Activated CD4-positive, CD25-positive, alpha-beta regulatory T cell (primary cell): ENCODE measurements at places on chromosomes 16 and 17.

DNA sequence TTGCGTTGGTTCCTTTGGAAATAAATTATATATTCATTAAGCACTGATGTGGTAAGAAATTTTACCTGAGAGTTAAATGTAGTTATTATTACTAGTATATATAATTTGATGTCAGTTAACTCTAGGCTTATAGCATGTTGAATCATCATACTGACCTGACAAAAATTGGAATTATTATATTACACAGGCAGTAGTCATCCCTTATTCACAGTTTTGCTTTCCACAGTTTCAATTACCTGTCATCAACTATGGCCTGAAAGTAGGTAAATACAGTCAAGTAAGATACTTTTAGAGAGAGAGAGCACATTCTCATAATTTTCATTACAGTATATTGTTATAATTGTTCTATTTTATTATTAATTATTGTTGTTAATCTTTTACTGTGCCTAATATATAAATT lies 1074.7 kb downstream of the CDH11 start:
- no peak for DNase-seq

DNA sequence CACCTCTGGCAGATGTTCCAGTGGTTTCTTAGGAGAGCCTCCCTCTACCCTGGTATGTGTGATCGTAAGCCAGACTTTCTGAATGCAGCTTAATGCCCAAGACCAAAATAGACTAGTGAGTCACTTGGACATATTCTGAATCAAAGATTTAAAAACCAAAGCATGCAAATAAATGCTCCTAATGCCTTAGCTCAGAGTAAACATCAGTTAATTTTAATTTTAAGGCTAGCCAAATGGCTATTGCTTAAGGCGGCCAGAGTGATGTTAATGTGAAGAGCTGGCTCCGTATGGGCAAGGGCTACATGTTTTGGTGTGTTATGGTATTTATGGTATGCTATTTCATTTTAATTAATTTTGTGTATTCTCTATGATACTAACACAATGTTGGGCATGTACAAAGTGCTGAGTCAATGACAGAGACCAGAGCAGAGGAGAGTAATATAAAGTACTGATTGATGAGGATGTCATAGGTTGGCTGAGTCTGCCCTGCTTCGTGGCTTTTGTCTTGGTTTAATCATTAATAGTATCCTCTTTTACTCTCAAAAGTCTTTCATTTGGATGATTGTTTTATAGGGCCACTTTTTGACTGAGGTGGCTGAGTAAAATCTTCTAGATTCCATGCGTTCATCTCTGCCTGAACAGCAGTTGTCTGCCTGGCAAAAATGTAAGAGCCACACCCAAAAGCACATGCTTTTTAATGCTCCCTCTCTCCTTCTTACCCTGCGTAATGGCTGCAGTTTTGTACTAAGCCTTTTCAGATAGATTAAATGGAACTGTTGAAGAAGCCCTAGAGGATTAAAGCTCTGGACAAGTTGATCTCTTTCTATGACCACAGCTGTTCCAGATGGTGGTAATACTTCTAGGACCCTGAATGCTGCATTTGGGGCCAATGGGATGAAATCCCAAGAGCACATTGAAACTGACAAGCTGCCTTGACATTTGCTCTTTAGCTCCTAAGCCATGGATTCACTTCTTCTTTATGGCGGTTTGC lies 59.6 kb downstream of the MAP2K6 start:
- no peak for DNase-seq

DNA sequence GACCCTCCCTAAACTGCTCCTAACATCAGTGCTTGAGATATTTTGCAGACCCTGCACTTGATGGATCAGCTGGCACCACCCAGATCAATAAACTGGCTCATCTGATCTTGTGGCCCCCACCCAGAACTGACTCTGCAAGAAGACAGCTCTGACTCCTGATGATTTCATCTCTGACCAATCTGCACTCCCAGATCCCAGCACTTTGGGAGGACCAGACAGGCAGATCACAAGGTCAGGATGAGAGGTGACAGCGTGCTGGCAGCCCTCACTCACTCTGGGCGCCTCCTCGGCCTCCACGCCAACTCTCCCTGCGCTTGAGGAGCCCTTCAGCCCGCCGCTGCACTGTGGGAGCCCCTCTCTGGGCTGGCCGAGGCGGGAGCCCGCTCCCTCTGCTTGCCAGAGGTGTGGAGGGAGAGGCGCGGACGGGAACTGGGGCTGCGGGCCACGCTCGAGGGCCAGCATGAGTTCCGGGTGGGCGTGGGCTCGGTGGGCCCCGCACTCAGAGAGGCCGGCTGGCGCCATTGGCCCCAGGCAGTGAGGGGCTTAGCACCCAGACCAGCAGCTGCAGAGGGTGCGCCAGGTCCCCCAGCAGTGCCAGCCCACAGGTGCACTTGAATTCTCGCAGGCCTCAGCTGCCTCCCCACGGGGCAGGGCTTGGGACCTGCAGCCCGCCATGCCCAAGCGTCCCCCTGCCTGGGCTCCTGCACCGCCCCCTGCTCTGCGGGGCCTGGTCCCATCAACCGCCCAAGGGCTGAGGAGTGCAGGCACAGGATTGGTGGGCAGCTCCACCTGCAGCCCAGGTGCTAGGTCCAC lies 2.4 kb upstream of the C16orf54 start:
- no peak for DNase-seq

GRCh38 chr17:77391668-77392375 lies 251.1 kb downstream of the SEC14L1 start:
- DNase-seq: no peak

DNA sequence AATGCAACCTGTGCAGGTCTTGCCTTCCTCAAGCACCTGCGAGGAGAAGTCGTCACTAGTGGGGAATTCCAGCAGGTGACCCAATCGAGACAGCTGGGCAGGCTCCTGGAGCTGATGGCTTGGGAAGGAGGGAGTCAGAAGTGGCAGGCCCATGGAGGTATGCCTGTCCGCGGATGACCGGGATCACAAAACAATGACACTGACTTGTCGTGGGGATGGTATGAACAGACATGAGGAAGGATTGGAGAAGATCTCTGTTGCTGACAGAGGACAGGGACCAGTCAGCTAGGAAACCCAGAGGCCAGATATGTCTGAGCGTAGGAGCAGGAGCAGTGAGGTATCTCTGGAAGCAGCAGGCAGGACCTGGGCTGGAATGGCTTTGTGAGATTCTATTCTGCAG lies 233.3 kb downstream of the SOX9 start:
- DNase-seq: no peak

GRCh38 chr16:51152691-51153576 lies 1.9 kb upstream of the SALL1 start:
- no peak for DNase-seq

DNA sequence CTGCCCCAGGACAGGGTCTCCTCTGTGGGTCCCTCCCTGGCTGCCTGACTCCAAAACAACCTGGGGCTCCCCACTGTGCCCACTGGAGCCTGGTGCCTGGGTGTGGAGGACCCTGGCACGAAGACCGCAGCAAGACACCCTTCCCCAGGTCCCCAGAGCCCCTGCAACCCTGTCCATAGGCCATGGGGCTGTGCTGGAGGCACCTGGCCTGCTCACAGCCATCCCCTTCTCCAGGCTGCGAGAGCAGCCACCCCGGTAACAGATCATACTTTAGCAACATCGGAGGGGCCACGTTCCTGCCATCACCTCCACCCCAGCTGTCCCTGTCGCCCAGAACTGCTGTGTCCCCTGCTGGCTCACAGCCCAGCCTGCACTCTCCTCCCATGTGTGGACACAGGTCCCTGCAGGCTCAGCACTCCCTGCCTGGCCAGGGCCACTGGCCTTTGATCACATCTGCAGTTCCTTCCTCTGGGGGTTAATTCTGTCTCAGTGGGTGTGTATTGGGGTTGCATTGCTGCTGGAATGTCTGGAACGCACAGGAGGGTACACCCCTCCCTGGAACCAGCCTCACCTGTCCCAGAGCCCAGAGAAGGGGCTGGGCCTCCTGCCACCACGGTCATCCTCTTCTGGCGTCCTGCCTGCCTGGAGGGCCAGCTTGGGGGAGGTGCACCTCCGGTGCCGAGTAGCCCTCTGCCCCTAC lies 12.2 kb downstream of the PPL start:
- DNase-seq: no peak

GRCh38 chr16:27390151-27390550 lies 11.8 kb upstream of the IL21R start:
- DNase-seq: no peak

DNA sequence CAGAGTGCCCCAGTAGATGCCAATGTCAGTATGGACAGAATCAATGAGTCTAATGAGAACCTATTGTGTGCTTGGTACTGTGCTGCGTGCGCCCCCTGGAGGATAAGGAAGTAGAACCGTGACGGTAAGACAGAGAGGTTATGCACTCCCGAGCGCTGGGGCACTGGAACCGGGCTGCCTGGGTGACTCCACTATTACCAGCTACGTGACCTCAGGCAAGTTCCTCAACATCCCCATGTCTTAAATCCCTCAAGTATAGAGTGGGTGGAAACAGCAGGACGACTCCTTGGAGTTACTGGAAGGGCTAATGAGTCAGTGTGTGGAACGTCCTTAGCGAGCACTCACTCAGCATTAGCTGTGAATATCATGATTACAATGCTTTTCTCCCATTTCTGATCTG lies 16.2 kb downstream of the CHST4 start:
- DNase-seq: peak; percentile 17

DNA sequence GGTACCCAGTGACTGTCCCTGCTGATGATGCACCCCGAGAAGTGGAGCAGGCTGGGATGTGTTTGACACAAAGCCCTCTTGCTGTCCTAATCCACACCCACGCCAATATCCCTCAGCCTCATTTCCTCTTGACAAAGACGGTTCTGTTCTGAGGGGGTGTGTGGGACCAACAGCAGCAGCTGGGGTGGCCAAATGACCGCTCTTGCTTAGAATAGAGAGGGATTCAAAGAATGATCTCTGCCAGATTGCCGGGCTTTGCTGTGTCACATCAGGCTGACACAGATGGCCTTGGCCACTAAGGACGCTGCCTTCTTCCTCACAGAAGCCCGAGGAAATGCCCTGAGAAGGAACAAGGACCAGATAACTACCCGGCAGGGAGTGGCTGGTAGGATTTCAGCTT lies 250.7 kb downstream of the NTN1 start:
- DNase-seq: no peak

- no peak for DNase-seq
Measured at GRCh38 chr16:10660950-10661635, 33.6 kb downstream of the TEKT5 start.

DNA sequence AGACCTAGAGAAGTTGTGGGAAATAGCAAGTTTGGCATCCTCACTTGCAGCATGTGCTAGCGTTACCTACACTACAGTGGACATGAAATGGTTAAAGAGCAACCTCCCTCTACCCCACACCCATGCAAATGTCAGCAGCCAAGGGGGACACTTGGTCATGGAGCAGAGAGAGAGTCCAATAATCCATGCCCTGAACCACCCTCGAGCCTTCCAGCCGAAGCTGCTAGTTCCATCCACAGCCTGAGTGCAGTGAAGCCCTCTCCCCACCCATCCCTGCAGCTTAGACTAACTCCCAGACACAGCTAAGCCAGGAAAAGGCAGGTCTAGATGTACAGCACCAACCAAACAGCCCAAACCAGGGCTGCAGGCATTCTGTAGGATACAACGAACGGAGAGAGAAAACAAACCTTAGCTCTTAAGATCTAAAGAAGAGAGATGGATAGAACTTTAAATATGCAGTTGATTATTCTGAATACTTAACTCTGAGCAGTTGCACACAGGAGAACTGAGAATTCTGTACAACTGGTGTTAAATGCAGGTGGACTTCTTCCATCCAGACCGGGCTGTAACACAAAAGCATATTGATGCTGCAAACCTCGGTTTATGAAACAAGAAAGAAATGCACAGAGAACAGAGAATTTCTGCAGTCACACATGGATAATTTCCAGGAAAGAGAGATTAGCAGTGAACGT lies 93.8 kb downstream of the SALL1 start:
- DNase-seq: no peak

DNA sequence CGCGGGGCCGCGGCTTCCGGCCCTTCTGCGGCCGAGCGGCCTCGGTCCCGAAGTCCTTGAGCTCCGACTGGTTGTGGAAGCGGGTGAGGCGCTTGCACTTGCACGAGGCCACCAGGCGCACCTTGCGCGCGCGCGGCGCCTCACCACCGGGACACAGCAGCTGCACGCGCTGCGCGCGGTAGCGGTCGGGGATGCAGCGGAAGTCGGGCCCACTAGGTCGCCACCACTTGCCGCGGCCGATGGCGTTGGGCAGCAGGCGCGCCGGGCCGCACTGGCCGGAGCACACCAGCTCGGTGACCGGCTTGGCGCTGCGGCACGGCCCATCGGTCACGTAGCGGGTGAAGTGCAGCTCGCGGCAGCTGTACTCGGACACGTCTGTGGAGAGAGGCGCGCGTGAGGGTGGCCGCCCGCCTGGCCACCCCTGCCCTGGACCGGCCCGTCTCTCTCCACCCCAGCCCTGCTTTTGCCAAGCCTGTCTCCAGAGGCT lies 3.2 kb downstream of the SOST start:
- DNase-seq: no peak

DNA sequence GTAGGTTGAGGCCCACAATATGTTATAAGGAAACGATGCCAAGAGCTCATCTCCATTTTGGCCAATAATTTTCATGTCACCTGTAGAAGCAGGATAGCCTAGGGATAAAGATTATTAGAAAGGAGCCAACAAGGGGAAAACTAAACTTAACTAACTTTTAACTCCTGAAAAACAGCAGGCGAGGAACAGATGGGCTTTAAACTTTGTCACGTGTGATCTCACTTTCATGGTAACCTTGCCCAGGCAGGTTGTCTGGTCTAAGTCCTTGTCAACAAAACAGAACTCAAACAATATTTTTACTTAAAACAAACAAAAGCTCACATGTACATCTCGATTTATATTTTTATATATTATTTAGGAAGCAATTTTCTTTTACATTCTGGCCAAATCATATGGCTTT lies 1672.0 kb downstream of the TP53TG3F start:
- no peak for DNase-seq

DNA sequence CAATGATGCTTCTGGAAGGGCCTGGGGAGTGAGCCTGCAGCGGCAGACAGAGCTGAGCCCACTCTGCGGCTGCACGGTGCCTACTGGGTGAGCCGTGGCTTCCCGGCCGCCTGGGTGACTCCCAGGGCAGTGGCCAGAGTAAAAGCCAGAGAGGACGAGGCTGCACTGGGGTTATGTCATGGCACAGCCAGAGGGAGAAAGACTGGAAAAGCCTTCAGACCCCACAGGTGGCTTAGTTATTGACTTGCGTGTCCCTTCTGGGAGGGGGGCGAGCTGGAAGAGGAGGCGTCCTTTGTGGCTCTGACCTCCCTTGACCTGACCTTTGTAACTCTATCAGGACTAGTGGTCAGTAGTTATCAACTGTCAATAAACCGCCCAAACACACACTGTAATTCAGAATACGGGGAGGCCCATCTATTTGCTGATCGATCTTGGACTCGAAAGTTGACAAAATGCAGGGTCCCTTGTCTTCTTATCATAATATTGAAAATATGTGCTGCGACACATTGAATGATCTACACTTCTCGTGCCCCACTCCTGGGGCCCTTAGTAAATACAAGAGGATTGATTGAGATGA lies 385.9 kb upstream of the ZFHX3 start:
- DNase-seq: no peak
